ENCODE measurements at places on chromosomes 11 and 22.

- DNase-seq = no peak
Observed at GRCh38 chr22:45686836-45687235, 15.2 kb downstream of the ATXN10 start.

- DNase-seq = no peak
Observed at GRCh38 chr11:111466615-111467014, 45.6 kb downstream of the BTG4 start.

DNA sequence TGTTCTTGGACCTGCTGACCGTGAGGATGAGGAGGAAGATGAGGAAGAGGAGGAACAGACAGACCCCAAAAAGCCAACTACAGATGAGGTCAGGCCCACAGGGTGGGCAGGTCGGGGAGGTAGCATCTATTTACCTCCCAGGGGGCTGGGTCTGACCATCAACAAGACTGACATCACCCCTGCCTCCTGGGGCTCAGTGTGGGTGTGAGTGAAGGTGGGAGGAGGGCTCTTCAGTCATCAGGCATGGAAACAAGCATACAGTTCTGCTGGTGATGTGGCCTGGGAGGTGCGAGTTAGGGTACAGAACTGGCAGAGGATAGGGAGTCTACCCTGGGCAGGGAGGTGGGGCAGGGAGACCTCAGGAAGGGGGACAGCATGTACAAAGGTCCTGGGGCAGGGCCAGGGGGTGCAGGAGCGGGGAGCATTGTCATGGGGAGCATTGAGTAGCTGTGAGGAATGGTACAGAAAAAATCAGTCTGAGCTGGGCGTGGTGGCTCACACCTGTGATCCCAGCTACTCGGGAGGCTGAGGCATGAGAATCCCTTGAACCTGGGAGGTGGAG lies 8.9 kb downstream of the PLCB3 start:
- no peak for DNase-seq

DNA sequence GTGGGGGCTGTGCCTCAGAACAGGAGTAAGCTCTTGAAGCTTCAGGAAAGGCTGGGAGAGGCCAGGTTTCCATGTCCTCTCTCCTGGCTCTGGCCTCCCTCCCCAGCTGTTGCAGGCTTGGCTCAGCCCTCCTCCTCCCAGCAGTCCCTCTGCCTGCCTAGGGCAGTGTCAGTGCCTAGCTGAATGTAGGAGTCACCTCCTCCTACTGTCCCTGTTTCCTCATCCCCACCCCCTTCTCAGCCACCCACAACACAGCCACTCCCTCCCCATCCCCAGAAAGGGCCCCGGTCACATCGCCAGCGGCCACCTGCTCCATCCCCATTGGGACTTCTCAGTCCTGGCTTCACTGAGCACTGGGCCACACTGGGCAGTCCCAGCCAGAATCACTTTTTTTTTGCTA lies 2.9 kb upstream of the FBLN1 start:
- DNase-seq = peak; percentile 30

DNA sequence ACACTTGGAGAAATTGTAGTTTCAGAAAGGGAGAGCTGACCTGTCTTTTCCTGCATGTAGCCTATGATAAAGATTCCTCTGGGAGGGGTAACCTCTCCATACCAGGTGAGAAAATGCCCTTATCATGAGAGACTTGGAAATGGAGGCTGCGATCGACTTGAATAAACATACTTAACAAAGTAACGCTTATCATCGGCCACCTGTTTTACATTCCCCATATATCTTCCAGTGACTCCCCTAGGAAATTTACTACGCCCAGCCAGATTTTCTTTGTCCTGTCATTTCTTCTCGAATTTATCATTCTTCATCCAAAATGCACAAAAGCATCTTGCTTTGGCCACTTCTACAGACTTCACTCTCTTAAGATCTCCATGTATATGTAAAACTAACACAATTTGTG lies 143.5 kb downstream of the CCDC81 start:
- DNase-seq = no peak

- peak; percentile 95 for DNase-seq
Observed at GRCh38 chr22:38461414-38462081, 6.3 kb upstream of the KDELR3 start.

- DNase-seq = peak; percentile 95
Observed at GRCh38 chr11:102047305-102047924, at the start of gene CFAP300. TSS of gene CFAP300 (plus strand) at chr11:102047437. CDS start at chr11:102047471, 34 bp downstream.

DNA sequence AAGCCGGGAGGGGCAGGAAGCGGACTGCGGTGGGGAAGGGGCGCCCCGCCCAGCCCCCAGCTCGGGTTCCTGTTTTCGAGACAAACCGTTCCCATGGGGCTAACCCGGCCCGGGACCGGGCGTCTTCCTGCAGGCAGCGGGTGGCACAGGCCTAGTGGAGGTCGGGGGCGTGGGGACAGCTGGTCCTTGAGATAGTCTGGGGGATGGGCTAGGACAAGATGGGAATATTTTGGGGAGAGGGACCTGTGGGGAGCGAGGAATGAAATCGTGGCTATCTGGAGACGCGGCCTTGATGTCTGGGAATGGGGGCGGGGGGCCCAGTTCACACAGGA lies 1.2 kb upstream of the RASGRP2 start:
- DNase-seq = no peak

GRCh38 chr22:29369460-29369859 lies 18.9 kb downstream of the AP1B1 start:
- no peak for DNase-seq

DNA sequence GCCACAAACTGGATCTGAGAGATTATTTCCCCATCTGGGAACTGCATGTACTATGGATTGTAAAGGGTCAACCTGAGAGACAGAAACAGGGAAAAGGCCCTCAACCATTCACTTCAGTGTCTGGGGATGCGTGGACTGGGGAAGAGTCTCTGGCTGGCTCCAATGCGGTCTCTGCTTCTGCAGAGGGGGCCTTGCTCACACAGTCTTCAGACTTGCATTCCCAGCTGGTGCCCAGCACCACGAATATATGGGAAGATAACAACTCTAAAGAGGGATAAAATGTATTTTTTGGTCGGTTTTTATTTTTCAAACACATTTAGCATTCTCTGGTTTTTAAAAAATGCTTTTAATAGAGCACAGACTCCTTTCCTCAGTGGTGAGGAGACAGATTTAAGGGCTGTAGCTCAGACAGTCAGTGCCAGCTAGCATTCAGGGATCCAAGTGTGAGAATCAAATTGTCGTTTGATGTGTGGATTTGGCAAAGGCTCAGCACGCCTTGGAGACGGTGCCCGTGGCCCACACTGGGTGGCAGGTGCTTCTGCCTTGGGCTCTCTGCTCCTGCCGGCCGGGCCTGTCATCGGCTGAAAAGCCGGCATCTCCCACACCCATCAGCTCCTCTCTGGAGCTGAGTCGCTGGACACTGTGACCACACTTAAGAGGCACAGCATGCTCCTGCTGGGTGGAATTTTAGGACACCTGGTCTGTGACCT lies 8.0 kb upstream of the EFCAB6 start:
- DNase-seq = peak; percentile 63

- DNase-seq = no peak
Observed at GRCh38 chr11:113721462-113722066, 15.5 kb upstream of the TMPRSS5 start.

DNA sequence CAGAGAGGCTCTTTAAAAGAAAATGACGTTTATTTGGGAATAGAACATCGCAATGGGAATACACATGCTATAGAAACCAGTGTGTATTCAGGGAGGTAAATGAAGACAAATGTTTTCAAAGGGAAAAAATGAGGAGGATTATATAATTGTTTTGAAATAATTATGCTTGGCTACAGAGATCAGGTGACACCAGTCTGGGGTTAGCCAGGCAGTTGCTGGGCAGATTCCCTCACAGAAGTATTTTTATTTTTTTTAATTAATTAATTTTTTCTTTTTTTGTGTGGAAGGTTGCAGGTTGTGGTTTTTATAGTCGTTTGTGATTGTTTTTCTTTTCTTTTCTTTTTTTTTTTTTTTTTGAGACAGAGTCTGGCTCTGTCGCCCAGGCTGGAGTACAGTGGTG lies 5.6 kb upstream of the STARD10 start:
- no peak for DNase-seq

GRCh38 chr11:126834573-126834972 lies 166.0 kb downstream of the KIRREL3 start:
- DNase-seq = no peak

DNA sequence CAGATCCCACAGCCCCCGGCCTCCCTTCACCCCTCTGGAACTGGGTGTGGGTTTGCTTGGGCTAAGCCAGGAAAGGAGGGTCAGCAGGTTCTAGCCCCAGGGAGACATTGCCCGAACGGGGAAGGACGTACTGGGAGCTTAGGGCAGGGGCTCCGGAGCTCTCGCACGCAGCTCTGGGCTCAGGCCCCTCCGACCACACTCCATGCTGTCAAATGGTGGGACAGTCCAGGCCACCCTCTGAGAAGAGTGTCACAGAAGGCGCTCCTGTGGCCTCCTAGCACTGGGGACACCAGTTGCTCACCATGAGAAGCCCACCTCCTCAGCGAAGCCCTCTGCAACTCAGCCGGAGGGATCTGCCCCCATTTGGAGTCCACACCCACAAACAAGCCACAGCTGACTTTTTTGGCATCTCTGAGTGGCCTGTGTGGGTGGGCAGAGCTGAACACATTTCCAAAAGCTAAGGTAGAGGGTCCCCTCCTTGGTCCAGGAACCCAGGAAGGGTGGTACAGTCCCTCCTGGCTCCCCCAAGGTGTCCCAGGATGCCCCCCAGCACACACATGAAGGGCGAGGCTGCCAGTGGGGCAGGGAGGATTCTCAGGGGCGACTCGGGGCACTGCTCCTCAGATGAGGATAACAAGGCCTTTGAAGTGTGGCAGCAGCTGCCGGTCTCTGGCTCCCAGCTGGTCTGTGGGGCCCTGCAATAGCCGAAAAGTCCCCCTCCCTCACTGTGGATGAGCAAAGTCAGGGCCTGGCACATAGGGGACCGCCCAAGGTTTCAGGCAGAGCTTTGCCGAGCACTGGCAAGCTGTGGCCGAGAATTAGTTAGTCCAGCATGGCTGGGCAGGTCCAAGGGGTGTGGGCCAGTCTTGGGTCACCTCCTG lies 13.0 kb upstream of the TEF start:
- peak; percentile 32 for DNase-seq

DNA sequence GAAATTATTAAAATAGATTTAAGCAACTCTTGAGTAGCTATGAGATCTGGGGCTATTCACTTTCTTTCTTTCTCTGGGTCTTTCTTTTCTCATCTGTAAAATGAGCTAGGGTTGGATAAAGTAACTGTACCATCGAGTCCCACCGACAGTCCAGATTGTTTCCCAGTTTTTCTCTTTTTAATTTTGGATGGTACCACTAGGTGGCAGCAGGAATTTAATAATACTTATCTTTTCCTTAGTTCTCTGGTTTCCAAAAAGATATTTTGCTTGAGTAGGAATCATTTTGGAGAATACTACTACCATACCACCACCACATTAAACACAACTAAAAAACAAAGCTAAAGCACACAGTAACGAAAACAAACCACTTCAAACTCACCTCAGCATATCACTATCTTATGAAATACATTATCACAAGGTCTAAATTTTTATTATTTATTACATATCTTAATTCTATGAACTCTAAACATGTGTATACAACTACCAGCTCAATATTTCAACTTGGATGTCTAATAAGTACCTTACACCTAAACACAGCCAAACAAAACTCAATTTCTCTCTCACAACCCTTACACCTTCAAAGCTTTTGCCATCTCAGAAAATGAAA lies 584.0 kb downstream of the KCNA4 start:
- peak; percentile 54 for DNase-seq

DNA sequence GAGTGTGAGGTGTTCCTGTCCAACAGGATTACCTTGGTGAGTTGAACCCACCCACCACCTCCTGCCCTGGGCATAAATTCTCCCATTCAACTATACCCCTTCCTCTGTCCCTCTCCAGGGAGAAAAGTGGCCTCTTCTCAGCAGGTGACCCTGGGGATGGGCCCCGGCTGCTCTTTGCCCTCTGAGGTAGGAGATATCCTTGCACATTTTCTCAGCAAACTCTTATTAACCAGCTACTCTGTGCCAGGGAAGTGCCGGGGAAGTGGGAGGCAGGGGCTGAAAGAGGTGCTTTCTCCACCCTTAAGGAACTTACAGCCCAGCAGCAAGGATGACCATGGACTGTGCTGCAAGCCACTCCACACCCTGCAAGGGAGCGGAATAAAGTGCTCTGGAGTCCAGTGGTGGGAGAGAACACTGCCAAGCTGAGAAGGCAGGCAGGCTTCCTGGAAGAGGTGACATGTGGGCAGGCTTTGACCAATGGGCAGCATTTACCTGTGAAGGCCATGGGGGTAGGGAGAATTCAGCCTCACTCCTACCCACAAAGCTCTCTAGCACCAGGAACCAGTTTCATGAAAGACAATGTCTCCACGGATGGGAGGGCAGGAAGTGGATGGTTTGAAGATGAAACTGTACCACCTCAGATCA lies 21.9 kb upstream of the OAF start:
- no peak for DNase-seq

DNA sequence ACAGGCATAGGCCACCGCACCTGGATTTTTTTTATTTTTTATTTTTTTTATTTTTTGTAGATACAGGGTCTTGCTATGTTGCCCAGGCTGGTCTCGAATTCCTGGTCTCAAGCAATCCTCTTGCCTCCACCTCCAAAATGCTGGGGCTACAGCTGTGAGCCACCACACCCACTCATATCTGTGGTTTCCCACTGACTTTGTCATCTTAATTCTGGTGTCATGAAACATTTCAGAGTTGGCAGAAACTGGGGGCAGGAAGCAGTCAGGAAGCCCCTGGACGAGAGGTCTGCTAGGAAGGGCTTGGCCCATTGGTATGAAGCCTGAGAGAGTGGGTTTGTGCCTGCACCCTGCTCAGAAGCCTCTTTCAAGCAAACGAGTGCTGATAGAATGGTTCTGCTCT lies 49.1 kb downstream of the COMMD9 start:
- no peak for DNase-seq

DNA sequence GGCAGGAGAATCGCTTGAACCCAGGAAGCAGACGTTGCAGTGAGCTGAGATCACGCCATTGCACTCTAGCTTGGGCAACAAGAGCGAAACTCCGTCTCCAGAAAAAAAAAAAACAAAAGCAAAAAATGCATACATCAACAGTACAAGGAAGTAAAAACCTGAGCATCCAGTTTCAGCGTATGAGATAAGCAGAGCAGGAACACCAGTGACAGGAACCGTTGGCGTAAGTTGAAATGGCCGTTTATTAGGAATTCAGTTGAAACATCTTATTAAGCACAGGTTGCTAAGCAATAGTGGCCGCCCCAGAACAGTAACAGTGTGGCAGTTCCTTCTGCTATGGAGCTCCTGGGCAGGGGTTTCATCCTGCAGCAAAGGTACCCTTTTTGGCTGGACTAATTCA lies 4.0 kb upstream of the L3MBTL2 start:
- peak; percentile 60 for DNase-seq

Data from DMS53 (cell line).